ENCODE measurements at places on chromosomes 4 and X.
A peak's percentile ranks its signal among the peaks of the same experiment; 100 is the strongest.

GRCh38 chr4:1044469-1045192 lies 33.2 kb downstream of the FGFRL1 start:
- H3K4me3 ChIP-seq: no peak overlapping the region
- no peak overlapping the region for H3K27ac ChIP-seq
- peaks cover 44% of the 10 kb centered on the region for H3K27me3 ChIP-seq
- no peaks in the 10 kb centered on the region for H3K4me1 ChIP-seq
- no peak for DNase-seq

- H3K36me3 ChIP-seq: no peaks in the 10 kb centered on the region
- no peaks in the 10 kb centered on the region for H3K4me1 ChIP-seq
- H3K4me3 ChIP-seq: no peak overlapping the region
Measured at GRCh38 chr4:87506974-87507701, 22.0 kb downstream of the SPARCL1 start.

DNA sequence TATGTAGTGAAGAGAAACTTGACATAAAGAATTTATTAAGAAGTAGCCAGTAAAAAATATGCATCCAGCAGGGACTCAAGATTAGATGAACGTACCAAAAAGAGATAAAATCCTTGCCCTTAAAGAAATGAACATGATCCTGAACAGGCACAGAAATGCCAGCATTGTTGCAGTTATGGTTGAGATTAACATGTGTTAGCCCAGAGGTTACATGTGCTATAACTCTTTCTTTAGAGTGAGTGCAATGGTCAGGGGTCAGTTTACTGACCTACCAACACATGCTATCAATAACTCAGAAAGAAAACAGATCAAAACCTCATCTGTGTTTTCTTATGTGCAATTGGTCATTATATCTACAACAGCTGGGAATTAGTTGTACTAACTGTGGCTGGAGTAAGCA lies 166.1 kb upstream of the NDST3 start:
- peaks cover 9% of the 10 kb centered on the region for H3K27me3 ChIP-seq
- no peak overlapping the region for H3K27ac ChIP-seq
- H3K4me1 ChIP-seq: peaks cover 14% of the 10 kb centered on the region
- H3K4me3 ChIP-seq: no peak overlapping the region

DNA sequence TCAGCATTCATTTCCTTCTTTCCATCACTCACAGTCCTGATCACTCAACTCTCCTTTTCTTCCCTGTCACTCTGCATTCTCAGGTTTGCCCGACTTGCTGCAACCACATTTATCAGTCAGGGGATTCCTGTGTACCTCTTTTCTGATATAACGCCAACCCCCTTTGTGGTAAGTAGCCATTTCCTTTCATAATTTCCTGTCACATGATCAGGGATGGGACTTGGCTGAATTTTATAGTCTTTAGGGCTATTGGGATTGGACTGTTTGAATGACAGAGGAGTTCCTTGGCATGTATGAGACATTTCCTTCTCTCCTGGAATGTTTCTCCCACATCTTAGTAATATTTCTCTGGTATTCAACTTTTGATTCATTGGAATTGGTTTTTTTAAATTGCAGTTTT lies 11.0 kb downstream of the PGM2 start:
- no peaks in the 10 kb centered on the region for H3K4me1 ChIP-seq
- H3K4me3 ChIP-seq: no peak overlapping the region
- H3K27ac ChIP-seq: no peak overlapping the region
- H3K27me3 ChIP-seq: no peaks in the 10 kb centered on the region
- peak; percentile 92 for DNase-seq

- no peak overlapping the region for H3K27ac ChIP-seq
- H3K27me3 ChIP-seq: no peaks in the 10 kb centered on the region
- DNase-seq: no peak
- no peaks in the 10 kb centered on the region for H3K36me3 ChIP-seq
Measured at GRCh38 chr4:168188754-168189153, 96.4 kb downstream of the ANXA10 start.

- H3K27ac ChIP-seq: no peak overlapping the region
- no peaks in the 10 kb centered on the region for H3K36me3 ChIP-seq
- H3K4me1 ChIP-seq: no peaks in the 10 kb centered on the region
- no peaks in the 10 kb centered on the region for H3K27me3 ChIP-seq
Measured at GRCh38 chrX:138127314-138127713, 561.4 kb downstream of the ZIC3 start.

- H3K36me3 ChIP-seq: no peaks in the 10 kb centered on the region
- H3K4me1 ChIP-seq: no peaks in the 10 kb centered on the region
- H3K4me3 ChIP-seq: no peak overlapping the region
- peak; percentile 9 for DNase-seq
Measured at GRCh38 chrX:43813898-43814297, 68.4 kb downstream of the MAOB start.

GRCh38 chr4:681736-682451 lies 7.1 kb downstream of the SLC49A3 start:
- DNase-seq: no peak
- no peak overlapping the region for H3K27ac ChIP-seq
- no peak overlapping the region for H3K4me3 ChIP-seq
- peaks cover 7% of the 10 kb centered on the region for H3K4me1 ChIP-seq
- no peaks in the 10 kb centered on the region for H3K36me3 ChIP-seq
- no peaks in the 10 kb centered on the region for H3K27me3 ChIP-seq

DNA sequence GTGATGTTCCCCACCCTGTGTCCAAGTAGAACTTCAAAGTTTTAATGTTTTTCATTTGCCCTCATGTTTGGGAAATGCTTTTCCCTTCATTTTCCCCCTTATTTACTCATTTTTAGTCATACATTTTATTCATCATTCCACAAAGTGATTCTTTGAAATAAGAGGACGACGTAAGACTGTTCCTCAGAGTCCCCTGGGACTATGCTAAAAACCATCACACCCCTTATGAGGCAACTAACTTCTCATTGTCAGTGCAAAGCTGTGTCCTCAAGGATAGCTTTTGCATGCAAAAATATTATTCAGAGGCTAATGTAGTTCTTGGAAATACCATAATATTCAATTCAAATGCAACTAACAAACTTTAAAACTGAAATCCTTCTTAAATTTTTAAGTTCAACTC lies 14.8 kb upstream of the ADGRG2 start:
- no peak for DNase-seq
- no peaks in the 10 kb centered on the region for H3K27me3 ChIP-seq
- H3K36me3 ChIP-seq: no peaks in the 10 kb centered on the region
- H3K27ac ChIP-seq: no peak overlapping the region

- peak overlapping the region; percentile 18 for H3K4me3 ChIP-seq
- no peaks in the 10 kb centered on the region for H3K36me3 ChIP-seq
- peaks cover 3% of the 10 kb centered on the region for H3K4me1 ChIP-seq
- H3K27me3 ChIP-seq: peaks cover 99% of the 10 kb centered on the region
- H3K27ac ChIP-seq: no peak overlapping the region
Measured at GRCh38 chr4:41881981-41882624, 53.1 kb upstream of the TMEM33 start.

GRCh38 chr4:43766648-43767047 lies 682.0 kb downstream of the KCTD8 start:
- H3K27me3 ChIP-seq: no peaks in the 10 kb centered on the region
- H3K36me3 ChIP-seq: no peaks in the 10 kb centered on the region
- H3K4me3 ChIP-seq: no peak overlapping the region
- no peak for DNase-seq
- H3K27ac ChIP-seq: no peak overlapping the region

DNA sequence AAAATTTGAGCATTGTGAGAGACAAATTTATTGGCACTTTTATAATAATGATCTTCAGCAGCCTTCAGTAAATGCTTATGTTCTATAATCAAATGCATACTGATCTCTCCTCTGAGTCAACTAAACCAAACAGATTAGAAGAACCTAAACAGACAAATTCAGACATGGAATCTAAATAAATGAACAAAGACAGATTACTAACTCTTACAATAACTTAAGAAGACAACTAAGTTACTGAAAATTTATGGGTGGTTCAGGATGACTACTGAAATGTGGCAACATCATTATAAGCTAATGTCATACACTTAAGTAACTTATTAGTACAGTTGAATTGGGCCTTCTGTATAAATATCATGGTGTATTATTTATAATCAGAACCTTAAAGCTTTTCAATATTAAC lies 127.3 kb downstream of the NEK1 start:
- no peak overlapping the region for H3K27ac ChIP-seq
- no peak overlapping the region for H3K4me3 ChIP-seq
- H3K36me3 ChIP-seq: no peaks in the 10 kb centered on the region

- no peaks in the 10 kb centered on the region for H3K27me3 ChIP-seq
- H3K4me1 ChIP-seq: no peaks in the 10 kb centered on the region
- peak; percentile 53 for DNase-seq
- no peak overlapping the region for H3K4me3 ChIP-seq
- H3K36me3 ChIP-seq: no peaks in the 10 kb centered on the region
Measured at GRCh38 chr4:48162162-48162561, 28.1 kb upstream of the TXK start.

GRCh38 chrX:155052738-155053498 lies 18.0 kb downstream of the CMC4 start:
- no peak for DNase-seq
- no peaks in the 10 kb centered on the region for H3K36me3 ChIP-seq
- H3K27ac ChIP-seq: no peak overlapping the region
- no peak overlapping the region for H3K4me3 ChIP-seq
- no peaks in the 10 kb centered on the region for H3K4me1 ChIP-seq
- H3K27me3 ChIP-seq: no peaks in the 10 kb centered on the region

- H3K27ac ChIP-seq: peak overlapping the region; percentile 100
- H3K4me1 ChIP-seq: peaks cover 32% of the 10 kb centered on the region
- H3K4me3 ChIP-seq: peak overlapping the region; percentile 54
Measured at GRCh38 chrX:154515090-154515965, 704 bp downstream of the FAM3A start.

DNA sequence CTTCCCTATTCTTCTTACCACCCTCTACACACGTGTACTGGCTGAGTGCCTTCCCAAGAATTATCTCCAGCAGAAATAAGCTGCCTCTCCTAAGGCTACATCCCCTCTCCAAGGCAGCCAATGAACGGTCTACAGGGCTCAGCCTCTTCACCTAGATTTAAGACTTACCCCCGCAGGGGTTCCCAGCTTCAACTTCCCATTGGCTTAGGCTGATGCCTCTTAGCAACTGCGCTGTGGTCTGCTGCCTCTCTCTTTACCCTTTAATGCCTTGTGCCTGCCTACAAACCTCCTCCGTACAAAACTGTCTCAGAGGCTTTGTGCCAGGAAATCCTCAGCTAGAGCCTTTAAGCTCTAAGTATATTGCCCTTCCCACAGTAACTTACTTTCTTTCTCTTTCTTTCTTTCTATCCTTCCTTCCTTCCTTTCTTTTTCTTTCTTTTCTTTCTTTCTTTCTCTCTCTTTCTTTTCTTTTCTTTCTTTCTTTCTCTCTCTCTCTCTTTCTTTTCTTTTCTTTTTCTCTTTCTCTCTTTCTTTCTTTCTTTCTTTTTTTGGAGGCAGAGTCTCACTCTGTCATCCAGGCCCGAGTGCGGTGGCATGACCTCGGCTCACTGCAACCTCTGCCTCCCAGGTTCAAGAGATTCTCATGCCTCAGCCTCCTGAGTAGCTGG lies 15.1 kb upstream of the PIGA start:
- H3K4me3 ChIP-seq: no peak overlapping the region
- no peak overlapping the region for H3K27ac ChIP-seq
- no peaks in the 10 kb centered on the region for H3K4me1 ChIP-seq
- peak; percentile 1 for DNase-seq
- H3K36me3 ChIP-seq: no peaks in the 10 kb centered on the region
- peaks cover 6% of the 10 kb centered on the region for H3K27me3 ChIP-seq

GRCh38 chrX:2913118-2913517 lies 16.0 kb downstream of the ARSD start:
- H3K4me1 ChIP-seq: no peaks in the 10 kb centered on the region
- no peak overlapping the region for H3K27ac ChIP-seq
- H3K36me3 ChIP-seq: peaks cover 6% of the 10 kb centered on the region
- H3K4me3 ChIP-seq: no peak overlapping the region
- H3K27me3 ChIP-seq: no peaks in the 10 kb centered on the region

- no peaks in the 10 kb centered on the region for H3K4me1 ChIP-seq
Measured at GRCh38 chr4:38804654-38805295, at the start of gene TLR1. TSS of gene TLR1 (minus strand) at chr4:38804791. CDS start at chr4:38798831, 5,960 bp downstream.

DNA sequence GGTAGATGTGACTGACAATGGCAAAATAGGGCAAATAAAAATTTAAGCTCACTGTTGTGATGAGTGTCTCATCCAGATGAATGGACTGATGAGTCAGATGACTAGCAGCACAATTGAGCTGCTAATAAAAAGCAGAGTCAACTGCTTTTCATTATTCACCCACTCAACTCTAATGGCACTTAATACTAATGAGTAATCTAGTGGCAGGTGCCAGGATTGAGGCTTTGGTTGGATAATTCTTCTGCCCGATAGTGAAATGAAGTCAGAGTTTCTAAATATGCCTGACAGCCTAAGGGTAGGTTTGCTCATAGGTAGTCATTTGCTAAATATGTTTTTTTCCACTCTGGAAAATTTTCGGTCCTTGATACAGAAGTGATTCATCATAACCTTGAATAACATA lies 10.4 kb downstream of the OGT start:
- H3K27ac ChIP-seq: no peak overlapping the region
- H3K4me3 ChIP-seq: no peak overlapping the region
- no peaks in the 10 kb centered on the region for H3K4me1 ChIP-seq

DNA sequence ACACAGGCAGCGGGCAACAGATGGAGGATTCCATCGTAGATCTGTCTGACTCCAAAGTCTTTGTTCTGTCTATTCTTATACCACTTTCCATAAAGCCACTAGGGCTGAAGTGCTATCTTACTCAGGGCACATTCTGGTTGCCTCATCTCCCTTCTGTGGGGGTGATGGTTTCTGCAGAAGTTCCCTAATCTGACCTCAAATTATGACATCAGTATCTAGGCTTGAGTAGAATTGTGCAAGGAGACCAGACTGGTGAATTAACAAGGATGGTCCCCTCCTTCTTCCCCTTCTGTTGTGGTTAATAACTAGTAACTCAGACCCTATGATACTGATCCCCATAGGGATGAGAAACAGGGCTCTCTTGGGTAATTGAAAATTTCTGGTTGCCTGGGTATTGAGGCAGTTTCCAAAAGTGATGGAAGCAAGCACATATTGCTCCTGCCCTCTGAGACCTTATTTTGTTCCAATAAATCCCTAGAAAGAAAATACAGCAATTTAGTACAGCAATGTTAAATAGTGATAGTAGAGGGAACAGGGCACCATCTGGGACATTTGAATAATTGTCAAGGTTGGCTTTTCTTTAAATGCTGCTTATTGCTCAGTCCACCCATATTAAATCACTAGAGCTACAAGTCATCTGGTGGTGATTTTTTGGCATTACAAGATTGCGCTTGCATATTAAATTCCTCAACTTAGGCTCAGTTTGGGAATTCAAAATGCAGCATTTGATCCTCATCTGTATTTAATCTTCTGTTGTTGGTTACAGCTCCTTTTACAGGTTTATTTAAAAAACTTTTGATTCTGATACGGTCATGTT lies 57.3 kb upstream of the AP1S2 start:
- H3K36me3 ChIP-seq: no peaks in the 10 kb centered on the region
- no peak for DNase-seq
- H3K4me1 ChIP-seq: peaks cover 4% of the 10 kb centered on the region
- no peaks in the 10 kb centered on the region for H3K27me3 ChIP-seq
- no peak overlapping the region for H3K4me3 ChIP-seq

Data from cardiac muscle cell (in vitro differentiated cells and primary cell).